ENCODE measurements at places on chromosomes 7 and 10.

GRCh38 chr10:3030765-3031164 is 36.6 kb upstream of the PFKP start:
- no peak for DNase-seq

- peak; percentile 81 for DNase-seq
These were observed 672 bp downstream of the LCOR start for GRCh38 chr10:96832721-96833219.

- no peak for DNase-seq
These were observed 34.0 kb downstream of the MAD1L1 start for GRCh38 chr7:2198760-2199159.

- DNase-seq: no peak
These were observed 38.8 kb downstream of the GBX1 start for GRCh38 chr7:151128716-151129115.

DNA sequence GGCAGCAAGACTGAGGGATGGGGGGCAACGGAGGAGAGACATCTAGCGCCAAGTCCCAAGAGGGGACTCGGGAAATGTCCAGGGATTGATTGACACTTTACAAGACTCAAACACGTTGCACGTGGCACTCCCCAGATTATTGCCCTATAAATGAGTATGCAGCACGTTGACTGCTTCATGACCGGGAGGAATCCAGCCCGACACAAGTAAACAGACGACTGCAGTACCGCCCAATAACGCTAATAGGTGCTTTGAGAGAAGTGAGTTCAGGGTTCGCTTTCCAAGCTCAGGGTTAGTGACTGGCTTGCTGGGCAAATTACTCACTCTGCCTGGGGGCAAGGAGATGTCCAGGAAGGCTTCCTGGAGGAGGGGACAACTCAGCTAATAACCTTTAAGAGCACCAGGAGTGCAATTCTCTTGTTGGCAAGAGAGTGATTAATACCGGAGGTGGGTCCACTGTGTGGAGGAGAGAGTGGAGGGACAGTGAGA is 73.3 kb upstream of the MYL10 start:
- peak; percentile 42 for DNase-seq

- DNase-seq: no peak
These were observed 35.9 kb upstream of the SKAP2 start for GRCh38 chr7:26900251-26900650.

DNA sequence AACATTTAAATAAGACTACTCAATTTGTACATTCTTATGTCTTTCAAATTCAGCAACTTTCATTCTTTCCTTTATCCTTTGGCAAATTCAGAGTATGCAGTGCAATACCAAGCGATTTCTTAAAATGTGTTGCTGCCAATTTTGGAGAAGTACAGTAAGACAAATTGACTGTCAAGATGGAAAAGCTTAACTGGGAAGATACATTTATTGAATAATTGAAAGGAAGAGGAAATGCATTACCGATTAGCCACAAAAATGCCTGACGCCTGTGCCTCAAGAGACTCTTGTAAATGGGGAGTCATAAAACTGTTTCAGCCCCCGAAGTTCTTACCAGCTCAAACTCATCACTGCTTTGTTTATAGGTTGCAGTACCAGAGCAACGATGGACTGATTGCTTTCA is 373.3 kb upstream of the GALNT17 start:
- DNase-seq: no peak

DNA sequence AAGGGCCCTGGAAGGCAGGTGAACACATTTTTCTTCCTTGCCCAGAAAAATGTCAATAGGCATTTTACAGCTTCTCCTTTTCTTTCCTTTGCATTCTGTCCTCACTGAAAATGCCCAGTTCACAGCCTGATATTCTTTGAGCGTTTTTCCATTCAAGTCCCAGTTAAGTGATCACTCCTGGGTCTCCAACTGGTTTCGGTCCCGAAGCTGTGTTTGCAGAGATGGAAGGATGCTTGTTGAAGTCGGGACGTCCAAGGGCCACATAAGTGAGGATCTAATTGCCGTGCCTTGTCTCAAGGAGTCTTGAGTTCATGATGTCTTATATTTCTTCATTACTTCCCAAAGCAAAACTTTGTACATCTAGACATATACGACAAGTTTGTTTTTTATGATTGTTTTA is 208.7 kb upstream of the PRKCQ start:
- DNase-seq: no peak

DNA sequence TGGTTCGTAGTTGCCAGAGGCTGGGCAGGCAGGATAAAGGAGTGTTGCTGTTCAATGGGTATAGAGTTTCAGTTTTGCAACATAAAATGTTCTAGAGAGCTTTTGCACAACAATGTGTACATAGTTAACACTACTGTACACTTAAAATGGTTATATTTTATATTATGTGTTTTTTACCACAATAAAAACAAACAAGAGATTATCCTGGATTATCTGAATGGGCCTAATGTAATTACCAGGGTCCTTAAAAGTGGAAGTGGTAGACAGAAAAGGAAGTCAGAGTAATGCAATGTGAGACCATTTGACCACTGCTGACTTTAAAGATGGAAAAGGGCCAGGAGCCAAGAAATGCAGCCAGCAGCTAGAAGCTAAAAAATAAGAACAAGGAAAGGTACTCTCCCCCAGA is 159.7 kb downstream of the SGMS1 start:
- DNase-seq: peak; percentile 5

DNA sequence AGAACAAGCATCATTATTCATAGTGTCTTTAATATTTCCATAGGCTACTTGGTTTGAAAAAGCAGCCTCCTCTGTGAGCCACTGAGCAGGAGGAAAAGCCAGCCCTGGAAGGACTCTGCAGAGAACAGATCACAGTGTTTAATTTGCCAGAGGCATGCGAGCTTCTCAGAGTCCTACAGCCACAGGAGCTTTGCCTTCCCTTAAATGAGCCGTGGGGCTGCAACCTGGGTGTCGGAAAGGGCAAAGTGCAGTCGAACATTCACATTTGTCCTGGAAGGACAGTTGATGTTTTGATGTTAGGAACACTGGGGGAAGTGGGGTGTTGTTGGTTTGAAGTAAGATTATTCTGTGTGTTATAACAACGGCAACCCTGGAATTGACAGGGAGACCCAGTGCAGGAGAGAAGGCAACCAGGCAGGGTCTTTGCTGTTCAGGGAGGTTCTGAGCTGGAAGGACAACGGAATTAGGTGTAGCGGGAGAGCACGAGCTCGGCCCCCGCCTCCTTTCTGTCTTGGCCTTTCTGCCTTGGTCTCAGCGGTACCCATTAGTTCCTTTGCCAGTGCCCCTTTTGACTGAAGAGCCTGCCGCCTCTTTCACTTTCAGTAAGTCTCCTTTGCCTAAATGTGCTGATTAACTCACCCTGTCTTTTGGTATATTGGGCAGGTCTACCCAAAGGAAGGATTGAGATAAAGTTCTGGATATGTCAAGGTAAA is 192.3 kb upstream of the PITRM1 start:
- DNase-seq: no peak

DNA sequence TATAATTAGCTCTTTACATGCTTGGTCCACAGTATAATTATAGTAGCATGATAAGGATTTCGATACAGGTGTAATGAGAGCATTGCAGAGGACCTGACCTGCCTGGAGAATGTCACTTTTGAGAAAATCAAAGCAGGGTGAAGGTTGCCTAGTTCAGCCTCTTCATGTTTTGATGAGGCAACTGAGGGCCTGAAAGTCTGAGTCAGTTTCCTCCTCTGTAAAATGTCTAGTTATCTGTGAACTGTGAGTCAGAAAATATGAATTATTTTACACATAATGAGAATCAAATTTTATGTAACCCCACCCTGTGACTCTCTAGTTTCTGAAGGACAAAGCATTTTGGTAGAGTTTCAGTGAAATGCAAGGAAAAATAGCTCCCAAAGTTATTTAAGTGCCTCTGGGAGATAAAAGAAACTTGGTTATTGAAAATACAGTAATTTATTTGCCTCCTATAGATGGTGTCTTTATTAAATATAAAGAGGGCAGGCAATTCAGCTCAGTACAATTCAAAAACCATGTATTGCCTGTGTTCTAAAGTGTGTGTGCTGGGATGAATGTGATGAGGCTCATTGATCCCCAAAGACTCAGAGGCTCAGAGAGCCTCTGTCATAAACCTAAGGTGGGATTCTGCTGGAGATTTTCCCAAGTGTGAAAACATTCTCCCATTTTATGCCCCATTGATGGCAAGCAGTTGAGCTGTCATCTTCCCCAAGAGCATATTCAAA is 37.3 kb upstream of the SAMD9L start:
- no peak for DNase-seq

GRCh38 chr7:155003092-155003375 is at the start of gene PAXIP1:
Gene PAXIP1 (minus strand): TSS chr7:155003124. CDS start chr7:155002929, 195 bp downstream.
- DNase-seq: peak; percentile 82

GRCh38 chr7:151518105-151518946 is 1.4 kb downstream of the RHEB start:
- DNase-seq: peak; percentile 74

DNA sequence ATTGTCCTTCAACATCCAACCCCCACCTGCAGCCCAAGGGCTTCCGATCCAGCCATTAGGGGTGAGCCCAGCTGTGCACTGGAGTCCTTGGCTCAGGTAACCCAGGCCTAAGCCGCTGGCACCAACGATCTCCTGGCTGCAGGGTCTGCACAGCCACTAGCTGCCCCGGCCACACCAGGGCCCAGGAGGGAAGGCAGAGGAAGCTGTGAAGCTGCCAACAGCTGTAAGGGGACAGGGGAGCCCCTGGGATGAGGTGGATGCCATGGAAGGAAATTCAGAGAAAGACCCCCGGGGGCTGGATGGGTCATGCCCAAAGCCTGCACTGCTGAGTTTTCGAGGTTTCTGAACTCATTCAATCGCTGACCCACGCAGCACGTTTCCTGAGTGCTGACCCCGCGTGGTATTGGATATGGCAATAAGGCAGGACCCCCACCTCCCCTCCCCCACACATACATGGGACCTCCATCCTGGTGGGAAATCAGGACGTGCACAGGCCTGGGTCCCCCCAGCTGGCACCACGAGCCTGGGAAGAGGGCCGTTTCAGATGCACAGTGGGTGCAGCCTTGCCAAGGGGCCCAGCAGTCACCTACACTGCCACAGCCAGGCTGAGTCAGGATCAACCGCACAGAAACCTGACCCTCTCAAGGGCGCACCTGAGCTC is 170.3 kb downstream of the DIP2C start:
- DNase-seq: no peak

- no peak for DNase-seq
These were observed 19.2 kb downstream of the KCP start for GRCh38 chr7:128891110-128891941.

- no peak for DNase-seq
These were observed 129.2 kb downstream of the KCND2 start for GRCh38 chr7:120402079-120402767.

- DNase-seq: no peak
These were observed 154.9 kb downstream of the ZMYND11 start for GRCh38 chr10:290026-290725.

DNA sequence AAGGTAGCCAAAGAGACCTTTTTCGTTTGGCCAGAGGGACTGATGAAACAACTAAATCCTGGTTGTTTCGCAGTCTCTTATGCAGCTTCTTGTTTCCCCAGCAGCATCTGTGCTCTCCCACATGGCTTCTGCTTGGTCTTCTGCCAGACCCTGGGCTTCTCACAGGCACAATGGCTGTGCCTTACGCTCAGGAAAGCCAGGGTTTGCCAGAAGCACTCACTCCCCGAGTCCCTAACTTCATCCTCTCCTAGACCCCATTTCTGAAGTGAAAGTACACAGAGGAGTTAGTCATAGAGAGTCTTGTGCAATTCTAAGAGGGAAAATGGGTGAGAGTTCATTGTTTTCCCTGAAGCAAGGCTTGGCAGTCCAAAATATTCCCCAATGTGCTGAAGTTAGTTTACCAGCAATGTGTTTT is 121.7 kb downstream of the EVX1 start:
- DNase-seq: no peak

DNA sequence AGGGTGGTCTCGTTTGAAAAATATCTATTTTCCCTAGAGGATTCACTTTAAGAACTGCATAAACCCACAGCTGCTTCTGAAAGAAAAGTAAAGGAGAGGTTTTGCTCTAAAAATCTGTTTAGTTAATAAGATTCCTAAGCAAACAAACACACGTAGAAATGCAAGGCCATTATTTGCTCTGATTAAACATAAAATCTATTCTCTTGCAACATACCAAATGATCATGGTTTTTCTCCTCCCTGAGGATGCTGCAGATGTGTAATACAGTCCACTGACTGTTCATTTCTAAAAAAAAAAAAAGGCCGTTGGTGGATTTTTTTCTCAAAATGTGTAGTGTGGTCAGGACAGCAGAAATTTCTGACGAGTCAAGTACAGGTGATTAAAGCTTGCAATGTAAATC is 98.6 kb downstream of the BUB3 start:
- no peak for DNase-seq

- no peak for DNase-seq
These were observed 68.4 kb upstream of the SRRM3 start for GRCh38 chr7:76133164-76133775.

GRCh38 chr10:89837165-89838043 is 136.0 kb downstream of the KIF20B start:
- DNase-seq: peak; percentile 5

Data from RPMI8226 (cell line).